ENCODE measurements at places on chromosomes 3 and 15.

DNA sequence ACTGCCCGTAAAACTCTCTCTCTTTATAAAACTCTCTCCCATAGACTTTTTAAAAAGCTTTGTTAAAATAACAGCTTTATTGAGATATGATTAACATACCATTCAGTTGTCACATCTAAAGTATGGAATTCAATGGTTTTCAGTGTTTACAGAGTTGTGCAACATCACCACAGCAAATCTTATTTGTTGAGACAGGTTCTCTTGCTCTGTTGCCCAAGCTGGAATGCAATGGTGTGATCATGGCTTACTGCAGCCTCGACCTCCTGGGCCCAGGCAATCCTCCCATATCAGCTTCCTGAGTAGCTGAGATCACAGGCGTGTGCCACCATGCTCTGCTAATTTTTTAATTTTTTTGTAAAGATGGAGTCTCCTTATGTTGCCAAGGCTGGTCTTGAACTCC is 35.9 kb upstream of the TRAK1 start:
- DNase-seq: no peak

GRCh38 chr3:128316481-128316891 is 150.2 kb downstream of the DNAJB8 start:
- DNase-seq: no peak

GRCh38 chr15:54064365-54064764 is 86.1 kb downstream of the UNC13C start:
- no peak for DNase-seq

GRCh38 chr15:91278951-91279350 is 178.9 kb downstream of the SV2B start:
- no peak for DNase-seq

DNA sequence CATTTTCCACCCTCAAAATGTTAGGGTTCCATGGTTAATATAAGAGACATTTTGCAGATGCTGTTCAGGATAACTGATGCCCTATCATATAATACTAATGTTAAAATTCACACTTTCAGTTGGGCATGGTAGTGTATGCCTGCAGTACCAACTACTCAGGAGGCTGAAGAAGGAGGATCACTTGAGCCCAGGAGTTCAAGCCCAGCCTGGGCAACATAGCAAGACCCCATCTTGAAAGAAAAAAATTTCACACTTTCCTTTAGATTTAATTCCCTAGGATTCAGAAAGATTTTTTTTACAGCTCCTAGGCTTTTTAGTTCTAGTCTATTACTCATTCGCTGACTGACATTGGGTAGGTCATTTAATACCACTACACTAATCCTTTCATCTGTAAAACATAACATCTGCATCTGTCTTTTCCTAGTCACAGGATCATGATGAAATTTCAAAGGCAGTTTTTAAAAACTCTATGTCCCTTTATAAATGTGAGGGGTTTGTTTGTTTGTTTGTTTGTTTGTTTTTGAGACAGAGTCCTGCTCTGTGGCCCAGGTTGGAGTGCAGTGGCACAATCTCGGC is 103.7 kb downstream of the MYO5A start:
- DNase-seq: no peak

GRCh38 chr3:15171096-15171495 is 35.0 kb upstream of the CAPN7 start:
- no peak for DNase-seq

DNA sequence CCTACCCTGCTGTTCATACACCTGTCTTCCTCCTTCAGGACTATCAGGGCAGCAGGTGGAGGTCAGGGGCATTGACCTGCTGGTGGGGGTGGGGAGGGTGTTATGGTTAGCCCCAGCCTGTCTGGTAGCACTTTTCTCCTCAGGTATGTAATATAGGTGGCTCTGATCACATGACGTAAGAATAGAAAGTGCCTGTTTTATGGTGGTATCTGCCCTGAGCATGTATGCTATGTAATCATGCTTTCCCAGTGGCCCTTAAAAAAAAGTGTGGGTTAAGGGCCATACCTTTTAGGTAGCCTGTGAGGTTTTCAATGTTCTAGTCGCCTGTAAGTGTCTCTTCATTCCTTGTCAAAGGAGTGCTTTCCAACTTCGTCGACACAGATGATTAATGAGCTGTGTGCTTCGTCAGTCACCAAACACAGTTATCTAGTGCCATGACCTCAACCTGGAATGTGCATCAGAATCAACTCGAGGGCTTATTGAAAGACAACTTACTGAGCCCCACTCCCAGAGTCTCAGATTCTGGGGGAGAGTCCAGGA is 86.3 kb downstream of the KLHL25 start:
- no peak for DNase-seq

DNA sequence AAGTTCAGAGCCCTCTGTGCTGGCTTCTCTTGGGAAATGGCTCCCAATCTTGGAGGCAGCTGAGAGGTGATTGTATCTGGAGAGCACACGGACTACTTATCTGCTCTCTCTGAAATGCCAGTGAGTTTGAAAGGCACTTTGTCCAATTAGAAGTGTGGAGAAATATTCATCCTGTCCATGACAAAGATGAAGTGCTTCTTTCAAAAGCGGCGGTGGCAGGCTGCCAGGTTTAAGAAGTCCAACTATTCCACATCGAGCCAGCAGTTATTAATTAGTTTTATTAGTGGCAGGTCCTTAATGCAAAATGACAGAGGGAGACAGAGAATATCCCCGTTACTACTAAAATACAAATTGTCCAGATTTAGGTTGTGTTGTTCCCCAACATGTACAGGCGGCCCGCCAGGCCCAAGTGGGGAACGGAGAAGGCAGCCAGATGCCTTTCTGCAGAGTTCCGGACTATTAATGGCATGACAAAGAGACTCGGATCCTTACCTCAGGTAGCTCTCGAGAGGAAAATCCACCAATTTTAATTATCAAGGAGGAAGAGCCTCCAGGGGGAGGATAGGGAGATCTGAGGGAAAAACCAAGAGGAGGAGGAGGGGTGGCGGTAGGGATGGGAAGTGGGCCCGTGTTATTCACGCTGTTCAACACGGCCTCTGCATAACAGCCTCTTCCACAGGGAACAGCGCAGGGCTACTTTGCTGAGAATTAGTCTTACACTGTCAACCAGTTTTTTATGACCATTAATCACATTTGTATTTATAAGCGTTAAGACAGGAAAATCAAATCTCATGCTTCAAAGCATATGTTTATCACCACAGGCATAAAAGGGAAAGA is 42.0 kb downstream of the RORA start:
- DNase-seq: no peak

- no peak for DNase-seq
Observed at GRCh38 chr3:153038779-153039178, 123.2 kb upstream of the RAP2B start.

GRCh38 chr3:123745184-123745855 is 138.8 kb downstream of the MYLK start:
- no peak for DNase-seq

GRCh38 chr3:71194785-71195184 is 388.7 kb downstream of the FOXP1 start:
- DNase-seq: no peak

DNA sequence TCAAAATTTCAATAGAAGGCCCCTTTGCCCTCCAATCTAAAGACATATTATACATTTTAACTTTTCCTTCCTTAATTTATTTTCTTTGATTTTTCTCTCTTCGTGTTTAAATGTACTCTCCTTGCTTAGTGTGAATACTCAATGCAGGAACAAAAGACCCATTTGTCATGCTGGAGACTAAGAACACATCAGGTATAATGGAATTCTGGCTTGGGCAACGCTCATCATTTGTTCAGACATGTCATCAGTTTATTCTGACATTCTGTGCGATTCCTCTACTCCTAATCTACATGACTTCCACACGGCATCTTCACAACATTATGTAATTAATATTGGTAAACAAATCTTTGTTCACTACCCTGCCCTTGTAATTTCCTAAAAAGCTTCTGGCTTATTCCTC is 136.6 kb upstream of the LRRN1 start:
- DNase-seq: no peak

GRCh38 chr15:96418146-96418545 is 87.6 kb downstream of the NR2F2 start:
- DNase-seq: no peak

DNA sequence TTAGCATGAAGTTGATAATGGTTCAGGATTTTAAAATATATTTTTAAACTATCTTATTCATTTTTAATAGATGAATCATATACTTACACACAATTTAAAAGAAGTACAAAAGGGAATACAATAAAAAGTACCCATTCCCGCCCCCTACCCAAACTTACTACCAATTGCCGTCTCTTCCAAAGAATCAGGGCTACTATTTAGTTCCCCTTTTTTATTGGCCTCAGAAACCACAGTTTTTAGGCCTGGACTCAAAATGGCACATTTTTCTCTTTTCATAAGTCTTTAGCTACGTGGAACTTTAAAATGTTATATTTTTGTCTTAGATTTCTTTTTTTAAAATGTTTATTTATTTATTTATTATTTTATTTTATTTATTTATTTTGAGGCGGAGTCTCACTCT is 18.0 kb downstream of the LRRK1 start:
- DNase-seq: no peak

GRCh38 chr3:81354119-81354518 is 407.3 kb downstream of the GBE1 start:
- DNase-seq: no peak

DNA sequence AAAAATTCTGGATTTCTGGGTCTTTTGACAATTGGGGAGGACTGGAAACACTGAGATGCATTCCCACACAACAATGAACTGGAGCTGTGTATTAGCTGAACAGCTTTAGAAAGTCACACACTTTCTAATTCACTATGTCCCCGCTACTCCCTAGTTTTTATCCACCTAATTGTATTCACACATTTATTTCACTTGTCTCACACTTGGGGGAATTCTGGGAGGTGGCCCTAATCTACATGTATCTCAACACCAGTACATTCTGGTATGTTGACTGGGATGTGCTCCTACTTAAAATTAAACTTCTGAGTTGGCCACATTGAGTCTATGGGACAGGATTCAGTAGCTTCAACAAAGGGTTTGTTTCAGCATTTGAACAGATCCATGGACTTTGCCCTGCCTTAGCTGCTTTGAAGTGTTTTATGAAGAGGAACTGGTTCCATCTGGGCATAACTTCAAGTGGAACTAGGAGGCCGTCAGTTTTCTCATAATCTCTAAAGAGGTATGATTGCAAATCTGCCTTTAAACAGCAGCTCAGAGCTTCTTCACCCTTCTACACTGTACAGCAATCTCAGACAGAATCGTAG is 106.5 kb upstream of the CMC1 start:
- no peak for DNase-seq

- DNase-seq: no peak
Observed at GRCh38 chr3:181610973-181611265, 100.8 kb upstream of the SOX2 start.

GRCh38 chr3:74121761-74122160 is 492.7 kb downstream of the CNTN3 start:
- no peak for DNase-seq

- DNase-seq: no peak
Observed at GRCh38 chr15:75171408-75171807, 30.3 kb upstream of the C15orf39 start.

GRCh38 chr3:193921465-193921864 is 214.5 kb upstream of the HES1 start:
- DNase-seq: no peak

- DNase-seq: no peak
Observed at GRCh38 chr3:188198760-188199327, 44.9 kb downstream of the LPP start.

DNA sequence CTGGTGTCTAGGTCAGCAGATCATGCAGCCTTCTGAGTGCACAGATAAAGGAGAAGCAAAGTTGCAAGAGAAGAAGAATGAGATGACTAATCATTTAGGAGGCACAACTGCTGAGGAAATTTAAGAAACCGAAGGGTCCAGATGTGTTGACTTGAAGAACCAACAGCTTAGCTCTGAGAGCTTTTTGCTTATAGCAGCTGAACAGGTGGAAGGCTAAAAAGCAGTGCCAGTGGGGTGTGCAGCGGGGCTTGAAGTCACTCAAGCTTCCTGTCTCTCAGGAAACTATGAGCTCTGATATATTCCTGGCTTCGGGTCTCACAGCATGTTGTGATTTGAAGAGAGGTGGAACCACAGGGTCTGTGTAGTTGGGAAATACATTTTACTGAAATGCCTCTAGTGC is 305.7 kb downstream of the RYR3 start:
- DNase-seq: no peak

DNA sequence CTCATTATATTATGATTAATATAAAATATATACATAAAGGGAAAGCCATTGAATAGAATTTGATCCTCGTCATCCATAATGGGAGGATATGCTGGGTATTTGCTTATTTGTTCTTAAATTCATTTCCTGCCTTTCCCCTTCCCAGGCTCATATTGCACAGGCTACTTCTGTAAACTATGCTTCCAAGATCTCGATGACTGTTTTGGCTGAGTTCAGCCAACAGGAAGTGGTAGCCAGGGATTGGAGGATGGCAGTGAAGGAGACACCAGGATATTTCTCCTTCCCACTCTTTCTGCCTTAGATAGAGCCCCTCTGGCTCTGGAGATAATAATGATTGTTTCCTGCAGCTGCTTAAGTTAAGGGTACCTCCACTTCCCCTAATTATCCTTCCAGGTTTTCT is 44.3 kb upstream of the DYNC1LI1 start:
- no peak for DNase-seq

DNA sequence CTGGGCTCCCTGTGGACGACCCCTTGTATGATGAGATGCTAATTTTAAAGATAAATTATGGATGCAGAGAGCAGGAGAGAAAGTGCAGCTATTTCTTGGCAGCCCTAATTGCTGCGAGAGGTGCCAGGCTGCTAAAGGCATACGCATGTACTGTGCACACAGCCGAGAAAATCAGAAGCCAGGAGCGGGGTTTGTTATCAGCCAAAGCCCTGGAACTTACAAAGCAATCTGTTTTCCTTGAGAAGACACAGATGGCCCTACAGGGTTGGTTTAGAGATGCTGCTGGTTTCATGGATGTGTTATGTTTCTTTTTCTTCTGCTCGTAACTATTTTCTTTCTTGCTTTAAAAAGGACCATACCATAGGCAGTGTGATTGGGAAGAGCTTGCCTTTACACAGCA is 11.7 kb upstream of the CCK start:
- DNase-seq: no peak

DNA sequence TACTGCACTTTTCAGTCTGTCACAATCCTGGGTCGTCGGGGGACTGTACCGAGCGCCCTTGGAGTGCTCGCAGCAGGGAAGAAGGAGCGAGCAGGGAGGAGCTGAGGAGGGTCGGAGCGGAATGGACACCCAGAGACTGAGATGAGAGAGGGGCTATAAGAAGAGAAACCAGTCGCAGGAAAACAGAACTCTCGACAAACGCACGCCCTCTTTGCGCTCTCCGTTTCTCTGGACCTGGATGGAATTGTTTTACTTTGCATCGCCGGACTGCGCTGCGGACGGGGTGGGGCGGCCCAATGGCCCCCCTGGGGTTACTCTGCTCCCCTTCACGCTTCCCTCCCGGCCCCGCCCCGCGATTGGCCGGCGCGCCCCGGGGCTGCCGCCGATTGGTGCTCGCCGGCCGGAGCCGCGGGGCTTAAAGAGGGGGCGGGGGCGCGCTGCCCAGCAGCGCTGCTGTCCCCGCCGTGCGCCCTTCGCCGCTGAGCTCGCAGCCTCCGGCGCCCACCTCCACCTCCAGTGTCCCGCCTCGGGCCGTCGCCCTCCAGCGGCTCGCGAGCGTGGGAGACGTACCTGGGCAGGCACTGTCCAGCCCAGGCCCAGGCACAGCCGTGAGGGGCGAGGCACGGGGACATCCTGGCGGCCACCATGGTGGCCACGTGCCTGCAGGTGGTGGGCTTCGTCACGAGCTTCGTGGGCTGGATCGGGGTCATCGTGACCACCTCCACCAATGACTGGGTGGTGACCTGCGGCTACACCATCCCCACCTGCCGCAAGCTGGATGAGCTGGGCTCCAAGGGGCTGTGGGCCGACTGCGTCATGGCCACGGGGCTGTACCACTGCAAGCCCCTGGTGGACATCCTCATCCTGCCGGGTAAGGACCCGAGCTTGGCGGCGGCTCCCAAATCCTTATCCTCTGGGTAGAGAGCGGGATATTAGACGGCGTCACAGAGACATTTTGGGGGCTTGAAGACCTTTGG is at the start of gene CLDN11:
TSS of gene CLDN11 (plus strand) at position 447 of the 977 bp plus-strand sequence. CDS start at position 646, 199 bp downstream.
- DNase-seq: no peak

Data from NT2/D1 (cell line).